SK-N-SH (cell line): ENCODE measurements at places on chromosomes 3 and 15.

DNA sequence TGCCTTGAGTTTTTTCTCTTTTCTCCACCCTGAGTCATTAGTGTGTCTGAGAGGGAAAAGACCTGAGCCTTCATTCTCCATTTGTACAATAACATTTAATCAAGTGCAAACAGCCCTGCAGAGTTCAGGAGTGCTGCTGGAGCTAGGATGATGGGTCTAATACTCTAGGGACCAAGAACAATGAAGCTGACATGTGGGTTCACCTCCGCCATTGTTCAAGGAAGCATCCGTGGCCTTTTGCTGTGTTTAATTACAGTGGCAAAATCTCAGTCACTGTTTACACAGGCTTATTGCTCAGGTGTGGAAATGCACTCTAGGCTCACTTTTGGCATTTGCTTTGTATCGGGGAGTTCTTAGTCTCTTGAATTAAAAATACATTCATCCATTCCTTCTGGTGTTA, 259.6 kb downstream of the LRTM1 start:
- DNase-seq: no peak

DNA sequence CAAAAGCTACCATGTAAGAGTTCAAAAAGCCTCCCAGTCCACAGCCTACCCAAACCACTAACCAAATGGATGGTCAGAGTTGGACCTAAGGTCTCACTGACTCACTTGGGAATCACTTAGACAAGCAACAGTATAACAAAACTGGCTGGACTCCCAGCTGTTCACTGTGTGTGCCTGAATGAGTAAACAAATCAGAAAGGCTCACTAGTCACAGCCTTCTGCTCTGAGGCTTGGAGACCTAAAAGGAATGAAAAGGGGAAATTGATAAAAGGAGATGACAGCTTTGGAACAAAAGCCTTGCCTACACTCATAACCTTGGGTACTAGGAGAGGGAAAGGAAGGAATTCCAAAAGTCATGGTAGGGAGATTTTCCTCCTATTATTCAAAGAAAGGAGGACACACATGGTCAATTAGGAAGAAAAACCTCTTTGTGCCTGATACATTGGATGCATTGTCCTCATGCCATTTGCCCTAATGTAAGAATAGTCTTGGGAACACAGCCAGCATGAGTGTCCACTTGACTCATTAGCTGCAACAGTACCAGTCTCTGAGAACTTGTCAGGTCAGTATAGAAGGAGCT, 92.3 kb downstream of the FRMD5 start:
- no peak for DNase-seq

GRCh38 chr15:91223863-91224262, 123.8 kb downstream of the SV2B start:
- DNase-seq: no peak

GRCh38 chr3:54863366-54863765, 64.5 kb downstream of the LRTM1 start:
- DNase-seq: no peak

DNA sequence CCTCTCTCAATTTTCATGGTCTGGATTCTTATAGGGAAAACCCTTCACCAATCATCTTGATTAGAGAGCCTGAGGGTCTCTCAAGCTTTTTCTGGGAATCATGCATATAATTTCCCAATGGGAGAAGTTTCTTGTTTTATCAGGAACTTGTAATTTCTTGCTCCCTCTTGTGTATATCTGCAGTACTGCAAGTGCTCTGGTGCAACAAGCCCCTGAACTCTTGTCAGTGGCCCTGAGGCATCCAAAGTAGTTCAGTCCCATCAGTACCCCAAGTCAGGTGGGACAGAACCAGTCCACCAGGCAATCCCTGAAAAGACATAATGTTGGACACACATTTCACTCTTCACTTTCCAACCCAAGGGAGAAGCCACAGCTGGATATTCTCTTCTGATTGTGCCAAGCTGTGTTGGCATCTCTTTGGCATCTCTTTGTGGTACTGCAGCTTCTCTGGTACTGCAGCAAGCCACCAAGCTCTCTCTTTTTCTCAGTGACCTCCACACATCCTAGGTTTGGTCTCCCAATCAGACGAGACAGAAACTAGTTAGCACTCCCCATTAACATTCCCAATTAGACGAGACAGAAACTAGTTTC, 214.5 kb downstream of the ZIC4 start:
- DNase-seq: peak; percentile 7
